Activated naive CD4-positive, alpha-beta T cell treated with Interleukin-2 at 50 U/mL for 16 hours (primary cell): ENCODE measurements at places on chromosomes 2 and 18.

DNA sequence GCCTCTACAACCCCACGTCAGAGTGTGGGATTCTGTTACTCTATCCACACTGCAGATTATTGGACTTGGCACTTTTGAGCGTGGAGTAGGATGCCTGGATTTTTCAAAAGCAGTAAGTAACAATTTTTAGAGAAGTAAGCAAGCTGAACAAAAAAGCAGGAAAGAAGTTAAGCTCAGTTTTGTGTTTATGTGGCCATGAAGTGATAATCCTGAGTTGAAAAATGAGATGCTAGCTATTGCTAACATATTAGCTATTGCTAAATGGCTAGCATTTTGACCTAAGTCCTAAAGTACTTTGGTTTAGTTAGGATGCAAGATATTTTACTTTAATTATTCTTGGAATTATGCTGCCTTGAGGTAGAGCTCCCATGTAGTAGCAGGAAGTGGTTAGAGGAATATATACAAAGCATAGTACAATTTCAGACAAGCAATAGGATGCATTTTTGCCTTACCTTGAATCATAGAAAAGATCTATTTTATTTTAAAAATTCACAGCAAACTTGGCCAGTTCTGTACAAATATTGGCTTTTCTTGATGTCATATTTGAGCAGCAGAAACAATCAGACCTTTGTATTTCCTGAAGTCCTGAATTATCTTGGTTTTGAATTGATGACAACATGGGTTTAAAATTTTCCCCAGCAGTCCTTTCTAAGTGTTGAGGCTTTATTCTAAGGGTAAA lies 74.6 kb downstream of the COX7A2L start:
- DNase-seq, result no peak

- DNase-seq, result no peak
Measured at GRCh38 chr2:191959209-191959608, 112.3 kb upstream of the CAVIN2 start.

- DNase-seq, result no peak
Measured at GRCh38 chr2:169190197-169190775, 120.9 kb downstream of the DHRS9 start.

DNA sequence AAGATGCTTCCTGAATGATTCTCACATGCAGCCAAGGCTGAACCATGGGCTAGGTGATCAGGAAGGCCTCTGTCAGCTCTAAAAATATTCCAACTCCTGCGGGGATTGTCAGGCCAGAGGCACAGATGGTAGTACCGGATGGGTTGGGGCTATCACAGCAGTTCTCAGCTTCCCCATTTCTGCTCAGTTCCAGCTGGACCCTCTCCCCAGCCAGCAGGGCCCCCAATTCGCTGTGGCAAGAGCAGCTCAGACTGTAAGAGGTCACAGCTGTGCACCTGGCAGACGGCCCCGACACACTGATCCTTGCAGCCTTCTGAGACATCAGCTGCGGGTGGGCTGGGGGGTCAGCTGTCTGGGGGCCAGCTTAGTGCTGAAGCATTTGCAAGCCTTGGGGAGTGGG lies 43.6 kb upstream of the TCF7L1 start:
- no peak for DNase-seq

GRCh38 chr2:109385506-109385905 lies 228.3 kb downstream of the SEPTIN10 start:
- DNase-seq, result no peak

DNA sequence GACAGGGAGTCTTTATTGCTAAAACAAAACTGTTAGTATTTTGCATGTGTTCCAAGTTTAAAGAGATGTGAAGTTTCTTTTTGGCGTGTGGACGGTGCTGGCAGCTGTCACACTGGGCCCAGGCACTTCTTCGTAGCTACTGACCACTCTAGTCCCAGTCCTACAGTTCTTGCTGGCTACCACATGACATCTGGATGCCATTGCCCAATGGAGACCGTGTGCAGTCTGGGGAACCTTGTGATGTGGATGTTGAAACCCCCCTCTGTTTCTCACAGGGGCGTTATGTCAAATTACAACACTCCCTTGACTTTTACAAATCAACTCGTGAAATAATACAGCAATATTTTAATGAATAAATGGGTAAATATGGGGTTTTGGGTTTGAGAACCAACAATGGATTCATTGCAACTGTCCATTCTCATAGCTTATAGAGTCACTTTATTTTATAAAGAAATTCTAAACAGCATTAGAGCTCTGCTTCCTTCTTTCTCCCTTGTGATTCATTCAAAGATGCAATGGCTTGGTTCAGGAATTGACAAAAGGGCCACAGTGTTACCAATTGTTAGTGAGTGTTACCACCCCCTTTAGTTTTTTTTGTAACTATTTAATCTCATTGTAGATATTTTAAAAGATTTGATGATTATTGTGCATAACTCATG lies 1.2 kb downstream of the GPD2 start:
- no peak for DNase-seq

DNA sequence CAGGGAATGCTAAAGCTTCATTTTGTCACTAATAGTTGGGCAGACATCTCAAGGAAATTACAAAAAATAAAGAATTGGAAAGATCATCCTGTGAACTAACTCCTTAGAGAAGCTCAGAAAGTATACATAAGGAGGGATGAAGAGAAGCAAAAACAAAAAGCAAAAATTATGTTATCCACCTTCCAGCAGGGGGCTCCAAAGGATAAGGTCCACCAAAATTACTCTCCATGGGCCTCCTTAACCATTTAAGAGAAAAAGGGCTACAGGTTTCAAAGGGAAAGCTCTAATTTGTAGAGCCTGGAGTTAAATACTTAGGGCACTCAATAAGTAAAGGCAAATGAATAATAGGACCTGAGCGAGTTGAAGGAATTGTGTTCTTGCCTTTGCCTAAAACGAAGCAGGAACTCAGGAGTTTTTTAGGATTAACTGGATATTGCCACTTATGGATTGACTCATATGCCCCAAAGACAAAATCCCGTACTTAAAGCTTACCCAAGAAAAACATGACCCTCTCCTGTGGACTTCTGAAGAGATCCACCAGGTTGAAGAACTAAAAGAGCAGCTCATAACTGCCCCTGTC lies 1167.9 kb downstream of the DSC3 start:
- no peak for DNase-seq
